Esophagus squamous epithelium (tissue), 5 donors: ENCODE measurements at places on chromosomes 2 and 18.

- no peak for DNase-seq
- H3K27ac ChIP-seq, result no peak overlapping the region
These were observed 108.9 kb downstream of the CLIP4 start for GRCh38 chr2:29223851-29224692.

DNA sequence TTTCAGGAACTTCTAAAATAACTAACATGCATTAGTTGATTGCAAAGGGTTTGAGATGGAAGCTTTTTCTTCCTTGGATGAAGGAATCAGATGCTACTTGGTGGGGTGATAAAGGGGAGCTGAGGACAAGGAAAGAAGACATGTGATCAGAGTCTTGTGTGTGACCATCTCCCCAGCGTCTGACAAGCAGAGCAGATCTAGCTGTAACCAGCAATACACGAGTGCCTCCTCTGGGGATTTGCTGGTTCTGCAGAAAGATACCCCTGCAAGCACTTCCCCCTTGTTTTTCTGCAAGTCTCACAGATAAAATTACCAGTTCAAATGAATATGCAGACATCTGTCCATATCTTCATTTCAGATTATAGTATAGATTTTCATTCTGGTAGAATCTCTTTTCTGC, 2.7 kb downstream of the CDH7 start:
- no peaks in the 10 kb centered on the region for H3K36me3 ChIP-seq
- H3K27ac ChIP-seq, result no peak overlapping the region
- H3K4me1 ChIP-seq, result peaks cover 4% of the 10 kb centered on the region
- no peak overlapping the region for H3K4me3 ChIP-seq

DNA sequence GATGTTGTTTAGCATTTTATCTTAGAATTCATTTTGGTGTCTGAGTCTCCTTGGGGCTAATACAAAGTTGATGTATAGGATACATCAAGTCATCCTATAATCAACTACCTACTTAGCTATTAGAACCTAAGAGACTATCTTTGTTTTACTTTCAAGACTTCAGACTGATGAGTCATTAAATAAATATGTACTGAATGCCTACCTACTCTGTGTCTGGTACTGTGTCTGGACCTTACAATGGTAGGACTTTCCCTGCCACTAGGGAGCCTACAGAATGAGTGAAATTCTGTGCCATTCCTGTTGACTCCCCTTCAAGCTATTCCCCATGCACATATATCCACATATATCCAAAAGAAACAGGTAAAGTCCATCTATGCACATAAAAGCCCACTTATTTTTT, 114.5 kb downstream of the ERBB4 start:
- no peaks in the 10 kb centered on the region for H3K36me3 ChIP-seq
- H3K4me1 ChIP-seq, result no peaks in the 10 kb centered on the region
- H3K27me3 ChIP-seq, result no peaks in the 10 kb centered on the region
- H3K27ac ChIP-seq, result no peak overlapping the region

- no peak overlapping the region for H3K4me3 ChIP-seq
- no peak for DNase-seq
- no peak overlapping the region for H3K27ac ChIP-seq
- H3K4me1 ChIP-seq, result no peaks in the 10 kb centered on the region
- no peaks in the 10 kb centered on the region for H3K27me3 ChIP-seq
These were observed 36.7 kb downstream of the RMC1 start for GRCh38 chr18:23539911-23540525.

- H3K27me3 ChIP-seq, result no peaks in the 10 kb centered on the region
- DNase-seq, result no peak
- no peaks in the 10 kb centered on the region for H3K36me3 ChIP-seq
- H3K4me3 ChIP-seq, result peak overlapping the region; percentile 94
- peaks cover 71% of the 10 kb centered on the region for H3K4me1 ChIP-seq
- H3K27ac ChIP-seq, result peak overlapping the region; percentile 99
These were observed 568 bp downstream of the TMEM131 start for GRCh38 chr2:97995026-97995733.

DNA sequence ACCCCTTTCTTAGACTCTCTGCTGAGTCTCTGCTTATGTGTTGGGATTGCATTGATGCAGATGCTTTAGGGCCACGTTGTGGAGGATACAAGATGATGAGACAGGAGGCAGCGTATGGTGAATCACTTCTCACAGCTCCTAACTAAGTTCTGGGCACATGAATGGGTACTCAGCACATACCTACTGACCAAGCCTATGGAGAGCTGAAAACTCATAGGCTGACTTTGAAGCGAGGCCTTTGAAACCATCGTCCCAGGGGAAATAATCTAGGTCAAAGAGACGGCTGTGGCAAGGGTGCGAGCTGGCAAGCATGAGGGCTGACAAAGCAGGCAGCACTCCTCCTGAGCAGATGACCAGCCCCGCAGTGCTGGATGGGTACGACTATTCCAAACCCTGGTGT, 180.2 kb upstream of the TNP1 start:
- H3K36me3 ChIP-seq, result no peaks in the 10 kb centered on the region
- DNase-seq, result no peak
- no peaks in the 10 kb centered on the region for H3K27me3 ChIP-seq
- no peaks in the 10 kb centered on the region for H3K4me1 ChIP-seq

DNA sequence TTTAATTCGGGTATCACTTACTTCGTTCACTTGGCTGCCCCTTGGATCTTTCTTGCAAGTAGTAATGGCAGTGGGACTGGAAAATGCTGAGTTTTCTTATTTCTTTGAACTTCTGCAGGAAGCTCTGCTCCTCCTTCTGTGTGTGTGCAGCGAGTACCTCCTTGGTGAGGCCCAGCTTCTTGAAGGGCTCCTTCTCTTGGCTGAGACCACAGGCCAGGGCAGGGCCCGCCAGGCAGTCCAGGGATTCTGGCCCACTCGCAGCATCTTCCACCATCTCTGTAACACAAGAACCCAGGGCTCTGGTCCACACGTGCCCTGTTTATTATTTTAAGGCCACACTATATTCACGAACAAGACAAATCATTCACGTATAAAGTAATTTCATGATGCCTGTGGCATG, 15.8 kb upstream of the HES6 start:
- H3K4me3 ChIP-seq, result no peak overlapping the region
- peaks cover 5% of the 10 kb centered on the region for H3K4me1 ChIP-seq
- H3K36me3 ChIP-seq, result peaks cover 55% of the 10 kb centered on the region

- no peak overlapping the region for H3K4me3 ChIP-seq
- H3K36me3 ChIP-seq, result no peaks in the 10 kb centered on the region
- no peaks in the 10 kb centered on the region for H3K27me3 ChIP-seq
- no peak overlapping the region for H3K27ac ChIP-seq
- no peak for DNase-seq
- H3K4me1 ChIP-seq, result no peaks in the 10 kb centered on the region
These were observed 326.2 kb upstream of the MEX3C start for GRCh38 chr18:51523671-51524070.
